Omental fat pad (tissue), 4 donors: ENCODE measurements at places on chromosomes 1 and 21.

DNA sequence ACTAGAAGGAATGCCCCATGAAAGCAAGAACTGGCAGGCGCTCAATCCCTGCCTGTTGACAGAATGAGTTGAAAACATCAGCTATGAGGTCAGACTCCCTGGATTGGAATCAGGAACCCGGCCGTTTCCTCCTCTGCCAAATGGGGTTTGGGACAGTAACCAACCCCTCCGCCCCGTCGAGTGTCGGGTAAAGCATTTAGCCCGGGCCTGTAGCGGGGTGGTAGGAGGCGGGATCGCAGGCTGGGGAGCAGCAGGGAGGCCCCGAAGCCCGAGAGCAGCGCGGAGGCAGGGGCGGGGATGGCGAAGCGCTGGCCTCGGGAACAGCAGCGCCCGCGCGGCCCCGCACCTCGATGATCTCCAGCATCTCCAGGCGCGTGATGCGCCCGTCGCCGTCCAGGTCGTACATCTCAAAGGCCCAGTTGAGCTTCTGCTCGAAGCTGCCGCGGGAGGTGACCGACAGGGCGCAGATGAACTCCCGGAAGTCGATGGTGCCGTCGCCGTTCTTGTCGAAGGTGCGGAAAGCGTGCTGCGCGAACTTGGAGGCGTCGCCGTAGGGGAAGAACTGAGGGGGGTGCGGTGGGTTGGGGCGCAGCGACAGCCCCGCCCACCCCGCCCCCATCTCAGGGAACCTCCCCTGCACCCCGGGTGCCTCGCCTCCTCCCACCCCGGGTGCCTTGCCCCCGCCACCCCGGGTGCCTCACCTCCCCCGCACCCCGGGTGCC, 7.5 kb downstream of the HPCAL4 start:
- no peak for DNase-seq

DNA sequence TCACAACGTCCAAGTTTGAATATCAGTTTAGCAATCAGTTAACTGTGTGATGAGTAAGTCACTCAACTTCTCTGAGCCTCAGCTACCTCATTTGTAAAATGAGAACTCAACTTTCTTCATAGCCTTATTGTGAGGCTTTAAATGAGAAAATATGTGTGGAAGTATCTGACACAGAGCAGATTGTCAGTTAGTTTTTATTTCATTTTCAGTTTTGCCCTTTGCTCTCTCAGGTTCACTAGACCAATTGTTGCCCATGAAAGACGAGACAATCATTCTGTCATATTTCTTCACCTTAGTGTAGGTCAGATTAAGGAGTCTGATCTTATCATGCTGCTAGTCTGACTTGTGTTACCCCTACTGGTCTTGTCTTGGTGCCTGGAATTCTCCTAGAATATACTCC, 232.8 kb upstream of the PTBP2 start:
- no peak for DNase-seq

GRCh38 chr21:32463889-32464300, 51.4 kb downstream of the EVA1C start:
- DNase-seq: no peak

DNA sequence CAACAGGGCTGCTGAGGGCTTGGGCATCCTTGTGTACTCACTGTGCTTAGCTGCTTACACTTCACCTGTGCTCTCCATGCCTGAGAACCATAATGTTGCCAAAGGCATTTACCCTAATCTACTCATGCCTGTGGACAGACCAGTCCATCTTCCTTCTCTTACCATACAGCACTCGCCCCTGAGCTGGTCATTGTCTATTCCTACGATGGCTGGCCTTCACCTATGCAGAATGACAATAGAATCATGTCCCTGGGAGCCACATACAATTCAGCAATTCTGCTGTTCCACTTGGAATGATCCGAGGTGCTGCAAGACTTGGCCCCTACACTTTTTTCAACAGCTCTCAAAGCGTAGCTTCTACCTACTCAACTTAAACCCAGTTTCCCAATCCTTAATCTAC, 96.5 kb downstream of the PAPPA2 start:
- no peak for DNase-seq

- DNase-seq: no peak
These were observed 56.3 kb downstream of the PALMD start for GRCh38 chr1:99702221-99702620.

- DNase-seq: no peak
These were observed 82.0 kb downstream of the UCHL5 start for GRCh38 chr1:192977089-192977706.

DNA sequence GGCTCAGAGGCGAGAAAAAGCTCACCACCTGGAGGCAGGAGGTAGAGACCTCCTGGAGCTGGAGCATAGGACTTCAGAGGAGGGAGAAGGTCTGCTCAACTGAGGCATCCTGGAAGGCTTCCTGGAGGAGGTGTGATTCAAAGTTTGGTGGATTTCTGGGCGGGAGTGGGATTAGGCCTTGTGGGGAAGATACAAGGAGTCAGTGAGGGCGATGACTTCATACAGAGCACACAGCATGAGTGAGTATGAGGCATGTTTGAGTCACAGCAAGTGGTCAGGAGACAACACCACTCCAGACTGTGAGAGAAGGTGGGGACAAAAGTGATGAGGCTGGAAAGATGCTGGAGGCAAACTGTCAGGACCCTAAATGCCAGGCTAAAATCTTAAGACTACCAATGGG, 77.6 kb downstream of the MATN1 start:
- DNase-seq: no peak

GRCh38 chr1:51210055-51210454, 26.0 kb upstream of the RNF11 start:
- DNase-seq: no peak

- no peak for DNase-seq
These were observed 693 bp downstream of the RAB4A start for GRCh38 chr1:229271448-229272159.

- no peak for DNase-seq
These were observed 181.6 kb downstream of the NEGR1 start for GRCh38 chr1:72100771-72101170.

DNA sequence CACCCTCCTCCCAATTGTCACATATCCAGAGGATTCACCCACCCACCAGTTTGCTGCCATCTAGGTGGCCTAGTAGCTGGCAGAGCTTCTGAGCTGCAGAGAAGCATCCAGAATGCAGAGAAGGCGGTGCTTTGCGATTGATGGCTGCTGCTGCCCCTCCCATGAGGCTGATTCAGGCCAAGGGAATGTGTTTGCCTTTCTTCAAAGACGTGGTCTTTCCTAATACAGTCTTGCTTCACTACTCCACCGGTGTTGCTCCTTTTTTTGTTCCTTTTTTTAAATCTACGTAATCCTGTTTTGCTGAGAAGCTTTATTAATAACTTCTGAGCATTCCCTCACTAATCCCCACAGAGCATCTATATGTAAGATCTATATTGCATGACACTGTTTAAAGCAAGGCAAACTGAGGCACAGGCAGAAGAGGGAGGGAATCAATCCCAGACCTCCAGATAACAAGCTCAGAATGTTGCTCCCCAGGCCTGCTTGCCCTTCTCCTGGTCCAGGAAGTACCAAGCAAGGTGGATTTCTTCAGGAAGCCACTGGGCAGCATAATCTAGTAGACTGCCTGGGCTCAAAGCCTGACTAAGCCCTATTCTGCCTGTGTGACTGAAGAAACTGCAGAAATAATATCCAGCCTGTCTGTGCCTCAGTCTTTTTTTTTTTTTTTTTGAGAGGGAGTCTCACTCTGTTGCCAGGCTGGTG, 275.5 kb upstream of the FMN2 start:
- DNase-seq: no peak

- DNase-seq: no peak
These were observed 43.5 kb downstream of the STYXL2 start for GRCh38 chr1:167137332-167137781.

- no peak for DNase-seq
These were observed 294.1 kb upstream of the VAMP3 start for GRCh38 chr1:7476861-7477547.

DNA sequence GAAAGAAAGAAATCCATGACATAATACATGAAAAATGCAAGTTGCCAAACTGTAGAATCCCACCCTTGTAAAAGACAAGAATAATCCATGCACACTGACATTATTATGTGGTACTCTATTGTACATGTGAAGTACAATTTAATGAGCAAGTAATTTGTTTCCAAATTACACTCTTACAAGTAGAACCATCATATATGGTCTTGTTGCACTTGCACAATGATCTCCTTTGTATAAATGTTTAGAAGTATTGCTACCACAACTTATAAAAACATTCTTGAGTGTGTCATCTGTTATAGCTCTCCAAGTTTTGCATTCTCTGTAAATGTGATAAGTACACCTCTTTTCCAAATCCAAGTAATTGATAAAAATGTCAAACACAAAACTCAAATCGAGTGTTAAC, 29.1 kb upstream of the ZNF281 start:
- no peak for DNase-seq

DNA sequence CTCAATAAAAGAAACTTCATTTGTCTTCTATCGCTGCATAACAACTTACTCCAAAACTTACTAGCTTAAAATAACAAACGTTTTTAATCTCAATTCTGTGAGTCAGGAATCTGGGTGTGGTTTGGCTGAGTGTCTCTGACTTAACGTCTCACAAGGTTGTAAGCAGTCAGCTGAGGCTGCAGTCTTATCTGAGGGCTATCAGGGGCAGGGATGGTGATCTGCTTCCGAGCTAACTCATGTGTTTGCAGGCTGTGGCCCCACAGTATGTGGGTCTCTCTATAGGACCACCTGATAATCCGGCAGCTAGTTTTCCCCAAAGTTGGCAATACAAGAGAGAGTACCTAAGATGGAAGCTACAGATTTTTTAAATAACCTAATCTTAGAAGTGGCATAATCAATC, 234.2 kb upstream of the FGGY start:
- no peak for DNase-seq
